ENCODE measurements at places on chromosomes 6 and 20. TPM values are rescaled to one million over a fixed set of nuclear protein-coding genes. Genes with fewer than 3 reads are reported as not detected.

TRAPPC3L gene
- polyA plus RNA-seq, result not detected

BPIFB4 gene
- not detected for polyA plus RNA-seq

NRSN1 gene
- polyA plus RNA-seq, result not detected

NT5E gene
- polyA plus RNA-seq, result 154 TPM

FOXQ1 gene
- polyA plus RNA-seq, result not detected

HLA-DPA1 gene
- polyA plus RNA-seq, result 2,534 TPM

GRCh38 chr6:4264601-4265000 lies 129.2 kb upstream of the ECI2 start:
- no peak overlapping the region for H3K4me3 ChIP-seq
- peaks cover 24% of the 10 kb centered on the region for H3K27me3 ChIP-seq
- DNase-seq, result no peak
- H3K4me1 ChIP-seq, result no peaks in the 10 kb centered on the region
- no peak overlapping the region for H3K27ac ChIP-seq
- H3K36me3 ChIP-seq, result no peaks in the 10 kb centered on the region

GRCh38 chr6:136551103-136551502 lies 881 bp upstream of the MAP7 start:
- no peak overlapping the region for H3K27ac ChIP-seq
- H3K4me1 ChIP-seq, result peaks cover 9% of the 10 kb centered on the region
- DNase-seq, result no peak
- H3K4me3 ChIP-seq, result peak overlapping the region; percentile 71
- H3K36me3 ChIP-seq, result no peaks in the 10 kb centered on the region
- H3K27me3 ChIP-seq, result peaks cover 30% of the 10 kb centered on the region

- H3K27me3 ChIP-seq, result peaks cover 18% of the 10 kb centered on the region
- H3K27ac ChIP-seq, result no peak overlapping the region
- no peak for DNase-seq
- H3K4me1 ChIP-seq, result no peaks in the 10 kb centered on the region
- H3K36me3 ChIP-seq, result peaks cover 4% of the 10 kb centered on the region
Observed at GRCh38 chr6:10446548-10446947, 31.7 kb upstream of the TFAP2A start.

GRCh38 chr20:4898282-4899244 lies 102.7 kb downstream of the SLC23A2 start:
- H3K27ac ChIP-seq, result no peak overlapping the region
- H3K27me3 ChIP-seq, result no peaks in the 10 kb centered on the region
- H3K4me3 ChIP-seq, result no peak overlapping the region
- peaks cover 37% of the 10 kb centered on the region for H3K4me1 ChIP-seq
- no peak for DNase-seq

GRCh38 chr6:43825187-43826115 lies 55.4 kb downstream of the VEGFA start:
- no peak overlapping the region for H3K4me3 ChIP-seq
- H3K27me3 ChIP-seq, result peaks cover 29% of the 10 kb centered on the region
- H3K27ac ChIP-seq, result no peak overlapping the region
- no peak for DNase-seq
- H3K4me1 ChIP-seq, result no peaks in the 10 kb centered on the region
